ENCODE measurements at places on chromosomes 13 and 19.

GRCh38 chr13:83753912-83754624, 128.2 kb downstream of the SLITRK1 start:
- no peak for DNase-seq

DNA sequence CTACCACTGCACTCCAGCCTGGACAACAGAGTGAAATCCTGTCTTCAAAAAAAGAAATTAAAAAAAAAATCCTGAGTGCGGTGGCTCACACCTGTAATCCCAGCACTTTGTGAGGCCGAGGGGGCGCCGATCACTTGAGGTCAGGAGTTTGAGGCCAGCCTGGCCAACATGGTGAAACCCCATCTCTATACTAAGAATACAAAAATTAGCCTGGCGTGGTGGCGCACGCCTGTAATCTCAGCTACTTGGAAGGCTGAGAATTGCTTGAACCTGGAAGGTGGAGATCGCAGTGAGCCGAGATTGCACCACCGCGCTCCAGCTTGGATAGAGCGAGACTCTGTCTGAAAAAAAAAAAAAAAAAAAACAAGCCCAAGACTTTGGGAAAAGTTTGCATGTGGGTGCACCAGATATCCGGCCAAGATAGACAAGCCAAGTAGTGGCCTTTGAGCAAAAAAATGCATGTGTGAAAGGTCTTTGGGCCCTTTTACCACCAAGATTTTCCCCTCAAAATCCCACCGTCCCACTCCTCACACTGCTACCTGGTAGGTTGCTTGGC, 5.7 kb downstream of the DNAJB1 start:
- no peak for DNase-seq

- no peak for DNase-seq
These were observed 630 bp downstream of the NUCB1 start for GRCh38 chr19:48900477-48901406.

- DNase-seq: no peak
These were observed 128.1 kb downstream of the TUBA3C start for GRCh38 chr13:19053561-19053960.

- DNase-seq: no peak
These were observed 33.2 kb downstream of the KCTD12 start for GRCh38 chr13:76852986-76853385.

GRCh38 chr19:17725422-17726078, 6.3 kb downstream of the MAP1S start:
- DNase-seq: no peak

GRCh38 chr13:104782741-104783140, 1716.5 kb upstream of the SLC10A2 start:
- no peak for DNase-seq

DNA sequence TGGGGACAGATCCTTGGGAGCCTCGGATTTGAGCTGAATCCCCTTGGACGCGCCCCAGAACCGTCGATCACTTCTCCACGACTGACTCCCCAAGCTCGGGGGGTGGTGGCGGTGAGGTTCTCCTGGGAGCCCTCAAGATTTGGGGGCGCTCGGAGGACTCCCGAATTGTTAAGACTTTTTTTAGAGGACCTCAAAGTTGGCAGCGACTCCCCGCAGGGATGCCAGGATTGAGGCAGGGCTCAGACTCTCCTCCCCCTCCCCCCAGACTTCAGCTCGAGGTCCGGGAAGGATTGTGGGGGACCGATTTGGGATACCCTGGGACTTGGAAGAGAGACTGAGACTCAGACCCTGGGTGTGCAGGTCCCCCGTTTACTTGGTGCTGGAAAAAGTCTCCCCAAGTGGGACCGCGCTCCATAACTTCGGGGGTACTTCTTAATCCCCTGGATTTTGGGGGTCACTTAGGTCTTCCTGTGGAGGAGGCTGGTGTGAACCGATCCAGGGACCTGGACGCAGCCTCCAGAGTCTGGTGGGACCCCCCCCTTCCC, 665 bp downstream of the VASP start:
- no peak for DNase-seq

DNA sequence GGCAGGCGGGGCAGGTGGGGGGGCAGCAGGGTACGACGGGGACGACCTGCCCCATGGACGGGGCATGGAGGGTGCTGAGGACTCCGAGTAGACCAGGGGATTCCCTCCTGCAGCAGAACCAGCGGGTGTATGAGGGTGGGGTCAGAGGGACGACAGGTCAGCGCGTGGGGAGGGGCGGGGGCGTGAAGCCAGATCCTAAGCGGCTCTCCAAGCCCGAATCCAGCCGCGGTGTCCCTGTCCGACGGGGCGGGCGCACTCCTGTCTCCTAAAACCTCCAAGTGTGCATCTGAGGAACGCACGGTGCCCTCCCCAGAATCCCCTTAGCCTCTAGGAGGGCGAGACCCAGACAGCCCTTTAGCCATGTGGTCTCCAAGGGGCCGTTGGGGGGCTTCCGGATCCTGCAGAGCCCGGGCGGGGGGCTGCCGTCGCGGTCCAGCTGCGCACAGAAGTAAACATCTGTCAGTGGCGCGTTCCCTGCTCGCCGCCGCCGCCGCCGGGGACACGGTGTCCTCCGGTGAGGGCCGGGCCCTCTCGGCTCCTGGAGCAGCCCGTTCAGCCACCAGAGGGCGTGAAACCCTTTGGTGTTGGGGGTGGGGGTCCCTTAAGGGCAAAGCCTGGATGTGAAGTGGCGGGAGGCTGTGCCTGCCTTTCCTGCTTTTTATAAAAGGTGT, 730 bp downstream of the NRTN start:
- DNase-seq: no peak

DNA sequence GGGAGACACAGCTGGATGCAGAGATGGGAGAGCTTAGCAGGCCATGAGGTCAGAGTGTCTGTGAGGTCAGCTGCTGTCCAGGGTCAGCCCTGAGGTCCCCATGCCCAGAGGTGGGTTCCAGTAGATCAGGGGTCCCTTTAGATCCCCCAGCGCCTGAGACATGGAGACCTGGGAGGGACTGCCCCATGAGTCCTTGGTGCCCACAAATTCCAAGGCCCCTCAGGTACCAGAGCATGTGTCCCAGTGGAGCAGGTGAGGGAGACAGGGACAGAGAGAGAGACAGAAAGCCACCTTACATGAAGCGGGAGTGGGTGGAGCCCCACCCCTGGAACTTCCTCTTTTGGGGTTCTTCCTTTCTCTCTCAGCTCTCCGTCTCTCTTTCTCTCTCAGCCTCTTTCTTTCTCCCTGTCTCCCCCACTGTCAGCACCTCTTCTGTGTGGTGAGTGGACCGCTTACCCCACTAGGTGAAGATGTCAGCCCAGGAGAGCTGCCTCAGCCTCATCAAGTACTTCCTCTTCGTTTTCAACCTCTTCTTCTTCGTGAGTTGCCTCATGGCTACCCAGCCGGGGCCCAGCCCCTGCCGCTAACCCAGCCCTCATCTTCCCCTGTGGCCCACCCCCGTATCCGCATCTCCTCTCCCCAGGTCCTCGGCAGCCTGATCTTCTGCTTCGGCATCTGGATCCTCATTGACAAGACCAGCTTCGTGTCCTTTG, at the start of gene CD37:
Gene CD37 (plus strand): TSS at position 336 of the 713 bp plus-strand sequence. CDS start 135 bp downstream, at position 471.
- no peak for DNase-seq

DNA sequence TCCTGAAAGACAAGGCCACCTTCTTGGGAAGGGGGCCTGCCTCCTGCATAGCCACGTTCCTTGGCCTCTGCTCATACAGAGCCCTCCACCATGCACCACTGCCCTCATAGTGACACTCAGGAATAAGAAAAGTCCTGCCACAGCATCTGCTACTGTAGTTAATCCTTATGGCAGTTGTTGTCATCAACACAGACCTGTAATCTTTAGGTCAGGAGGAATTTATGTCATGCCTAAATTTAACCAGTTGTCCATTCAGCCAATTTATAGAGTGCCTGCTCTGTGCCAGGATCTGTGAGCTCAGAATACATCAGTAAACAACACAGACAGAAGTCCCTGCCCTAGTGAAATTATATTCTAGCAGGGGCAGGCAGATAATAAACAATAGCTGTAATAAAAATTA, 44.4 kb downstream of the FAM124A start:
- DNase-seq: no peak

DNA sequence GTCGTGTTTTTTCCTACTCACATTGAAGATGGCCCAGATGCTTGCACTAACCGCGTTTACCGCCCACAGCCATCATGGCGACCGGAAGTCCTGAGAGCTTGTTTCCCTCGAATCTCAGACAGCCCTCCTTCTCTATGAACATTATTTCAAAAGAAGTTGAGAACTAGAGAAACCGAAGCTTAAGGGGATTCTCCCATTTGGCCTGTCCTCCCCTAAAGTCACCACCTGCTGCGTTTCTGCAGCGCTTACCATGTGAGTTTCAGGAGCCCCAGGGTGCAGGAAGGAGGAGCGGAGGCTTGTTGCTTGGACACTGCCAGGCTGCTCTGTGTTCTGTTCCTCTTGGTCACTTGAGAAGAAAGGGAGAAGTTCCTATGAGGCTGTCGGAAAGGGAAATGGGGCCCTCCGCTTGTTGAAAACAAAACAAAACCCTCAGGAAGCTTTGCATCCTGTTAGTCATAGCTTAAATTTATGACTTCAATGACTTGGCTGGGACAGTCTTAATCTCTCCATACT, 6.2 kb downstream of the CARD8 start:
- peak; percentile 32 for DNase-seq

- no peak for DNase-seq
These were observed 1.3 kb upstream of the ZNF181 start for GRCh38 chr19:34732612-34733211.

DNA sequence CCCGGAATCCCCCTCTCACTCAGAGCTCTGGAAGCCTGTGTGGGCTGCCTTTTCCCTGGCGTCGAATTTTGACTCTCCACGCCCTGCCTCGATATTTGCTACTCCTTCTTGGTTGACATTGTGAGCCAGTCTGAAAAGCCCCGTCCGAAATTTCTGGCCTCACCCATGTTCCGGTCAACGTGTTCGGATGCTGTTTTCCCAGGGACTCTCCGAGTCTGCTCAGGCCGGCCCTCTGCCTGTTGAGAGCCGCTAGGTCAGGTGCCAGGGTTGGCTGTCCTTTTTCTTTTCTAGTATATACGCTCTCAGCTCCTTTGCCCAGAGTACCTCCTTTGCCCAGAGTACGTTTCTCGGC, 6.8 kb upstream of the DGKH start:
- no peak for DNase-seq

- no peak for DNase-seq
These were observed 95.0 kb upstream of the STARD13 start for GRCh38 chr13:33380487-33381079.

- DNase-seq: no peak
These were observed at the start of gene ARHGEF7 for GRCh38 chr13:111115061-111115964. ARHGEF7 (plus strand) TSS chr13:111115310; CDS start chr13:111115527, 217 bp downstream.

GRCh38 chr19:3115411-3115810, 20.4 kb upstream of the GNA15 start:
- no peak for DNase-seq

DNA sequence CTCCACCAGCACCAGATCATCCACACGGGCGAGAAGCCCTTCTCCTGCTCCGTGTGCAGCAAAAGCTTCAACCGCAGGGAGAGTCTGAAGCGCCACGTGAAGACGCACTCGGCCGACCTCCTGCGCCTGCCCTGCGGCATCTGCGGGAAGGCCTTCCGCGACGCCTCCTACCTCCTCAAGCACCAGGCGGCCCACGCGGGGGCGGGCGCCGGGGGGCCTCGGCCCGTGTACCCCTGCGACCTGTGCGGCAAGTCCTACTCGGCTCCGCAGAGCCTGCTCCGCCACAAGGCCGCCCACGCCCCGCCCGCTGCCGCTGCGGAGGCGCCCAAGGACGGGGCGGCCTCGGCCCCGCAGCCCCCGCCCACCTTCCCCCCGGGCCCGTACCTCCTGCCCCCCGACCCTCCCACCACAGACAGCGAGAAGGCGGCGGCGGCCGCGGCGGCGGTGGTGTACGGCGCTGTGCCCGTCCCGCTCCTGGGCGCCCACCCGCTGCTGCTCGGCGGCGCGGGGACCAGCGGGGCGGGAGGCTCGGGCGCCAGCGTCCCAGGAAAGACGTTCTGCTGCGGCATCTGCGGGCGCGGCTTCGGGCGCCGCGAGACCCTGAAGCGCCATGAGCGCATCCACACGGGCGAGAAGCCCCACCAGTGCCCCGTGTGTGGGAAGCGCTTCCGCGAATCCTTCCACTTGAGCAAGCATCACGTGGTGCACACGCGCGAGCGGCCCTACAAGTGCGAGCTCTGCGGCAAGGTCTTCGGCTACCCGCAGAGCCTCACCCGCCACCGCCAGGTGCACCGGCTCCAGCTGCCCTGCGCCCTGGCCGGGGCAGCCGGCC, 9.4 kb downstream of the ZNF784 start:
- no peak for DNase-seq

DNA sequence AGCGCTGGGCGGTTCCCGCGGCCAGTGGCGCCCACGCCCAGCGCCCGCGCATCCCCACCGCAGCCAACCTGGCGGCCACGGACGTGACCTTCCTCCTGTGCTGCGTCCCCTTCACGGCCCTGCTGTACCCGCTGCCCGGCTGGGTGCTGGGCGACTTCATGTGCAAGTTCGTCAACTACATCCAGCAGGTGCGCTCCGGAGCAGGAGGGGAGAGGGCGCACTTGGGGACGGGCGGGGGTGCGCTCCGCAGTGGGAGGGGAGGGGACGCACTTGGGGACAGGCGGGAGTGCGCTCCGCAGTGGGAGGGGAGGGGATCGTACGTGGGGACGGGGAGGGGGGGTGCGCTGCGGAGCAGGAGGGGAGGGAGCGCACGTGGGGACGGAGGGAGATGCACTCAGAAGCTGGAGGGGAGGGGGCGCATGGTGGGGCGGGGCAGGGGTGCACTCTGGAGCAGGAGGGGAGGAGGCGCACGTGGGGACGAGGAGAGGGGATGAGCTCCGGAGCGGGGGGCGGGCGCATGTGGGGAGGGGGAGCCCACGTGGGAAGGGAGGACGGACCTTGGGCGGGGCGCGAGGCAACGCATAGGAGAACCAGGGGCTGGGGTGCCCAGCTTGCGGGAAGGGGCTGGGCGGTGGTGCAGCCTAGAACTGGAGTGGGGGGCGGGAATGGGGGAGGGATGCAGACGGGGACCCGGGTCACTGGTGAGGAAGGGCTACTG, 1.5 kb downstream of the KISS1R start:
- DNase-seq: no peak

DNA sequence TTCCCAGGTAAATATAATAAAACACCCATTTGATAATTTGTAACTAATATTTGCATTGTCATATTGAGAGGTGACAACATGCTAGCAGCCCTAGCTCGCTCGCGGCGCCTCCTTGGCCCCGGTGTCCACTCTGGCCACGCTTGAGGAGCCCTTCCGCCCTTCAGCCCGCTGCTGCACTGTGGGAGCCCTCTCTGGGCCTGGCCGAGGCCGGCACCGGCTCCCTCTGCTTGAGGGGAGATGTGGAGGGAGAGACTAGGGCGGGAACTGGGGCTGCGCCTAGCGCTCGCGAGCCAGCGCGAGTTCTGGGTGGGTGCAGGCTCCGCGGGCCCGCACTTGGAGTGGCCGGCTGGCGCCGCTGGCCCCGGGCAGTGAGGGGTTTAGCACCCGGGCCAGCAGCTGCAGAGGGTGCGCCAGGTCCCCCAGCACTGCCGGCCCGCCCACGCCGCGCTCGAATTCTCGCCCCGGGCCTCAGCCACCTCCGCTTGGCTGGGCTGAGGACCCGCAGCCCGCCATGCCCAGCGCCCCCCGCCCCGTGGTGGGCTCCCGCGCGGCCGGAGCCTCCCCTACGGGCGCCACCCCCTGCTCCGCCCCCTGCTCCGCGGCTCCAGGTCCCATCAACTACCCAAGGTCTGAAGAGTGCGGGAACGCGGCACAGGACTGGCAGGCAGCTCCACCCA, 594.4 kb downstream of the SLITRK6 start:
- no peak for DNase-seq
